CD4-positive, alpha-beta T cell treated with Interleukin-15 for 4 hours (primary cell): ENCODE measurements at places on chromosomes 5 and 9.

GRCh38 chr5:83096660-83097339, 19.5 kb downstream of the XRCC4 start:
- no peak for DNase-seq

DNA sequence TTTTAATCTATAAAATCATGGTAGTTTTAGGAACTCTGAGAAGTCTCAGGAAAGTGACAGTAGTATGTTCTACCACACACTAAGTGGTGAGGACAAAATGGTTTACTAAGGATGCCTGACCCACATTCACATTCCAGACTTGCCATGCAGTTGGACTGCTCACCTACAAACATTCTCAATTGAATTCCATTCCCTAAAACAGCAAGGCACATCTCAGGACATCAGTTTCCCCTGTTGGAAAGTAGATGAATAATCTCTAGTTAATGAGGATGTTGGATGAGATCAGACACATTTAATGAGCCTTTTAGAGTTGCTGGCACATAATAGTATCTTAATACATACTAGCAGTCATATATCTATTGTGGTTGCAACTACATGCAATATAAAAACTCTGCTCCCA, 76.6 kb downstream of the ZNF618 start:
- no peak for DNase-seq

DNA sequence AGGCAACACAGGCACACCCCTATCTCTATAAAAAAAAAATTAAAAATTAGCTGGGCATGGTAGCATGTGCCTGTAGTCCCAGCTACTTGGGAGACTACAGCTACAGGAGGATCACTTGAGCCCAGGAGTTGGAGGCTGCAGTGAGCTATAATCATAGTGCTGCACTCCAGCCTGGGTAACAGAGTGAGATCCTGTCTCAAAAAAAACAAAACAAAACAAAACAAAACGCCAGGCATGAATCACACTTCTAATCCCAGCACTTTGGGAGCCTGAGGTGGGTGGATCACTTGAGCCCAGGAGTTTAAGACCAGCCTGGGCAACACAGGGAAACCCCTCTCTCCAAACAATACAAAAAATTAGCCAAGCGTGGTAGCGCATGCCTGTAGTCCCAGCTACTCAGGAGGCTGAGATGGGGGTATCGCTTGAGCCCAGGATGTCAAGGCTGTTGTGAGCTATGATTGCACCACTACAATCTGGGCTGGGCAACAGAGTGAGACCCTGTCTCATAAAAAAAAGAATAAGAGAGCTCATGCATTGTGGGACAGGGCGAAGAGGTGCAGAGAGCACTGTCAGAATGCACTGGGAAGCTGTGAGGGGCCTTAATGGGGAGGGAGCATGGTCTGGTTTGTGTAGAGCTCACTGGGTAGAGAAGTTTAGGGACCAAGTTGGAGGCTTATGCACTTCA, 8.4 kb upstream of the SAP30L start:
- no peak for DNase-seq

- no peak for DNase-seq
Observed at GRCh38 chr9:126207256-126207655, 119.4 kb upstream of the MVB12B start.

GRCh38 chr5:178883815-178884430, 11.8 kb upstream of the ZFP2 start:
- DNase-seq: no peak

DNA sequence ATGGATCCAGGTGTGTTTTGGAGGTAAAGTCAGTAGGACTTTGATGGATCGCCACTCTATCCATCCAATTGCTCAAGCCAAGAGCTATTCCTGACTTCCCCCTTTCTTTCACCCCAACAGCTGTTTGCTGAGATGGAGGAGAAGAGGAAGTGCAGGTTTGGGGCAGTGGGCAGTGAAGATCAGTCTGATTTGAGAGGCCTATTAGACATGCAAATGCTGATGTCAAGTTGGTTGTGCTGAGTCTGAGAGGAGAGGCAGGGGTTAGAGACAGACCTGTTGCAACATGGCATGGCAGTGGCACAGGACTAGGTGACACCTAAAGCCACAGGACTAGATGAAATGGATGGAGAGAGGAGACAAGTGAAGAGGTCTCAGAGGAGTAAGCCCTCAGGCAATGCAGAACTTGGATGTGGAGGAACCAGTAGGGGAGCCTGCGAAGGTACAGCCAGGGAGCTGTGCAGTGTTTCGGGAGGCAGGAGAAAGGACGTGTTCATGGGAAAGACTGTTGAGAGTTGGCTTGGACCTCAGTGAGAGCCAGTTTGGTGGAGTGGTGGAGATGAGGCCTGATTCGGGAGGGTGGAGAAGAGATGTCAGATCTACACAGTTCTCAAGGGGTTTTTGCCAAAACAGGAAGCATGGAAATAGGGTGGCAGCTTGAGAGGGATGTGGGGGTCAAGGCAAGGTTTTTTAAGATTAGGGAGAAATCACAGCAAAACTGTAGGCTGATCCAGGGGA, 175.0 kb downstream of the MACROH2A1 start:
- DNase-seq: no peak

DNA sequence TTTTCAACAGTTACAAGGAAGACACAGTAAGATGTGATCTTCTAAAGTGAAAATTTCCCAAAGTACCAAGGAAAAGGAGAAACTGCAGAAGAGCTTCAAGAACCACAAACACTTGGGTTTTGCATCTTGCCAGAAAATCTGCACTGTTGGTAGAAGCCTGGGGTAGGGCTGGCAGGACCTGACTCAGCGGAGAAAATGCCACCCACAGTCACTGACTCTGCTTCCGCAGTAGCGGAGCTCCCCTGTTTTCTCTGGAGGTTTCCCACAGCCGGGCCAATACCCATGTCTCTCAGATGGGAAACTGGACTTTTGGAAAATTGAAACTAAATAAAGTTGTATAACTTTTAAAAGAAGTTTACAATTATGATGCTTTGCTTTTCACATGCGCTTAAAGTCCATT, 104.2 kb downstream of the MEF2C start:
- no peak for DNase-seq

DNA sequence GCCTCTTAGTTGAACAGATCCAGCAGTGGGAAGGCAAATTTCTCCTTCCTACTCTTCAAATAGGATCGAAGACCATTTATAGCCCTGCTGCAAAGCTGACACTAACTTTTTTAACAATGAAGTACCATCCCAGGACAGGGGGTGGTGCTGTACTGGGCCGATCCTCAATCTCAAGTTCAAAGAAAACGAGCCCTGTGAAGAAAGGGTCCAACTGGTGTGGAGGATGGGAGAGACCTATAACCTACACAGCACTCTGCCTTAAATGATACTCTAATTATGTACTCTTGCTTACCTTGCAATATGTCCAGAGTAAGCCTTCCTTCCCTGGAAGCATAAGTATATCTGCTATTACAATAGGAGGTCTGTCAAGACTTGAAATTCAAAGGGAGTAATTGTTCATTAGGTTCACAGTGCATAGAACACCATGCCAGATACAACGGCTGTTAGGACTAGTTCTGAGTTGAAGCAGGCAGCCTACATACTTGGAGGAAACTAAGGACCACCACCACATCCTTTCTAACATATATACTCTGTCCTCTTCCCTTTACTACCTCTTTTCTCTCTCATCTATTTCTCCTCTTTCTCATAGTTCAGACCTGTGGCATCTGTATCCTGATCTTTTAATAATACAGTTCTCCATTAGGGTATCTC, 6.2 kb downstream of the ETF1 start:
- DNase-seq: no peak

GRCh38 chr5:139342423-139342723, 719 bp downstream of the PAIP2 start:
- peak; percentile 83 for DNase-seq

- no peak for DNase-seq
Observed at GRCh38 chr9:110257097-110257841, 962 bp upstream of the TXN start.

DNA sequence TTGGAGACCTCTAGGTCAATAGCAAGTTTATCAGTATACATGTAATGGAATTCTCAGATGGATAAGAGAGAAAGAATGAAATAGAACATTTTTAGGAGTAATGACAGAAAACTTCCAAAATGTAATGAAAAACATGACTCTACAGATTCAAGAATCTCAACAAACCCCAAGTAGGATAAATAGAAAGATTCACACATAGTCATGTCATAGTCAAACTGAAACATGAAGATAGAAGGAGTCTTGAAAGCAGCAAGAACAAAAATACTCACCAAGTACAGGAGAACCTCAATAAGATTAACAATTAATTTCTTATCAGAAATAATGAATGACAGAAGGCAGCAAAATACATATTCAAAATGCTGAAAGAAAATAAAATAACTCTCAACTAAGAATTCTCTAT, 164.5 kb downstream of the SPATA31D1 start:
- no peak for DNase-seq

GRCh38 chr5:144191998-144192397, 21.3 kb downstream of the KCTD16 start:
- DNase-seq: peak; percentile 90

- DNase-seq: no peak
Observed at GRCh38 chr9:112836394-112836793, 54.3 kb downstream of the SLC46A2 start.

DNA sequence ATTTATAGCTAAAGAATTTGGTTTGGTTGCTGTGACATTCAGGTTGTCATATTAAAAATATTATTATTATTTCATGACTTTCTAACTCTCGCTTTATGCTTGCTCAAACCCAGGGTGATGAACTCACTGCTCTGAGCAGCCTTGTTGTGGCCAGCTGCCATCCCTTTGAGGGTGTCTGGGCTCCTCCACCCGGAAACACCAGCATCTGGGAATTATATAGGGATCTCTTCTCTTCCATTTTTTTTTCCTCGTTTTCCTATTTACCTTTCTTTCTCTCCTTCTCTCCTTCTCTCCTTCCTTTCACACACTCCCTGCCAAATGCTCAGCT, 355.8 kb upstream of the SMARCA2 start:
- DNase-seq: no peak

GRCh38 chr5:89060768-89061167, 177.8 kb upstream of the MEF2C start:
- DNase-seq: no peak

DNA sequence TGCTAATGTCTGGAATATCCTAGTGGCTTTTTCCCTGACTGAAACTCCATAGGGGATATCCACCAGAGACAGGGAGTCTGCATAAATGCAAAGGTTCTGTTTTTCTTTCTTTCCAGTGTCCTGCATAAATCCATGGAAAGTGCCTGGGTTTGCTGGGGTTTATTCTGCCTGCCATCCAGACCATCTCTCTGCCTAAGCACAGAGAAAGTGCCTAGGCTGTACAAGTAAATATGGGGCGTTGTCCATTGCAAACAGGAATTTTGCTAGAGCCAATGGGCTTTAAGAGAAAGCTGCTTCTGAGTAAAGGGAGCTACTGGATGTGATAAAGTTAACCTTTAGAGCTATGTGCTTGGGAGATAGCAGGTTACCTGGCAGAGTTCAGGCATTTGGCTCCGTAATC, 407.5 kb downstream of the AGTPBP1 start:
- DNase-seq: no peak

GRCh38 chr9:23309800-23310199, 516.2 kb downstream of the ELAVL2 start:
- no peak for DNase-seq

- DNase-seq: no peak
Observed at GRCh38 chr5:36770125-36770524, 106.4 kb upstream of the NIPBL start.
